ENCODE measurements at places on chromosomes 6 and 20. TPM values are rescaled to one million over a fixed set of nuclear protein-coding genes. Genes with fewer than 3 reads are reported as not detected.

GRCh38 chr6:167517254-167517916 is 192.5 kb downstream of the TTLL2 start:
- DNase-seq = no peak

DNA sequence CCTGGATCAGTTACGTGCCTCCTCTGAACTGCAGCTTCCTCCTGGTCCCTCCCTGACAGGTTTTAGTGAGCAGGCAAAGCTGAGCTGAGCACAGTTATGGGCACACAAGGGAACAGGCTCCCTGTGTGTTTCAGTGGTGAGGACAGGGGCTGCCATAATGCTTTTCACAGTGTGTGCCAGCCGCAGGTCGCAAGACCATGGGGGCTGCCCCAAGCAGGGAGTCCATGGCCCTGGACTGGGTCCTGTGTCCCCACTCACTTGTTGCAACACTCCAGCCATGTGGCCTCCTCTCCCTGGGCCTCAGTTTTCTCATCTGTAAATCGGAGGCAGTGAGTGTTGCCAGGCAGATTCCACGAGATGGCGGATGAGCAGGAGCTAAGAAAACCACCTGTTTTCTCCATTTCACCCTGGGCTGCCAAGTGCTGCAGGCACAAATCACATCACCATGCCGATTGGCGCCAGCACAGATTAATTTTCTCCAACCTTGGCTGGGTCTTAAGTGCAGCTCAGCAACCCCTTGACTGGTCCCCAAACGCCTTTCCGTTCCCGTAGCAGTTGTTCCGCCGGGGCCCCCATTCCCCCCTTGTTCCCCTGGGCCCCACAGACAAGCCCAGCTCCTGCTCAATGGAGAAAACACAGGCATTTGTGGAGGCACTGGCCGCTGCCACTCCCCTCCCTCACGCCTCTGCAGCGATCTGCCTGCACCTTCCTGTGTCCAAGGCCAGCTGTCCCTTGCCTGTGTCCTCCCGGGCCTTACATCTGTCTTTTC is 57.1 kb upstream of the NNAT start:
- DNase-seq = no peak

DNA sequence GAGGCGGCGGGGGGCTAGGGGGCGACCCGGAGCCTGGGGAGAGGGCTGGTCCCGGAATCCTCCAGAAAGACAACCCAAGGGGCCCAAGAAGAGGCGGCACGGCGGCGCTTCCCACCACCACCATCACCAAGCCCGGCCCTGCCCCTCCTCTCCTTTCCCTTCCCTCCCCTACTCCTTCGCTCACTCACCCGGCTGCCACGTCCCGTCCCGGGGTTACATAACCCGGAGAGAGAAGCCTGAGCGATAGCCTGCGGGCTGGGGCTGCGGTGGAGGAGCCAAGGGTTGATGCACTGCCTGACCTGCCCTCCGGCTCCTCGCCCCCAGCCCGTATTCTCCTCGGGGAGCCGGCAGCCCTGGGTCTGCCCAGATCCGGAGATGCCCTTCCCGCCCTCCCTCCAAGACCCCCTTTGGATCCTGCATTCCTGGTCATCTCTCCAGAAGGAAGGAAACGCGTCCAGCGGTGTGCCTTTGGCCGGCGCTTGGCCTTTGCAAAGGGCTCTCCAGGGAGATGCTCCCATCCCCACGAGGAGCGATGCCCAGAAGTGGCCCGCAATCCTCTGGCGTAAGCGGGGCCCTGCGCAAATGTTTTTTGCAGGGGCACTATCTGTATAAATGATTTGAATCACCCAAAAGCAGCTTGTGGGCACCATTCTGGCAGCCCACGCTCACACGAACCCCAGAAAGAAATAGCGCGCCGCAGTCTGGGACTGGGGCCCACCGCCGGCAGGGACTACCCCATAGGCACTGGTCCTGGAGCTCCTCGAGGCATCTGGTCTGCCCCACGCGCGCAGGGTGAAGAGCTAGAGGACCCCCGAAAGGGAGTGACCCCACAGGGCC is 4.6 kb upstream of the CPXM1 start:
- DNase-seq = no peak

DNA sequence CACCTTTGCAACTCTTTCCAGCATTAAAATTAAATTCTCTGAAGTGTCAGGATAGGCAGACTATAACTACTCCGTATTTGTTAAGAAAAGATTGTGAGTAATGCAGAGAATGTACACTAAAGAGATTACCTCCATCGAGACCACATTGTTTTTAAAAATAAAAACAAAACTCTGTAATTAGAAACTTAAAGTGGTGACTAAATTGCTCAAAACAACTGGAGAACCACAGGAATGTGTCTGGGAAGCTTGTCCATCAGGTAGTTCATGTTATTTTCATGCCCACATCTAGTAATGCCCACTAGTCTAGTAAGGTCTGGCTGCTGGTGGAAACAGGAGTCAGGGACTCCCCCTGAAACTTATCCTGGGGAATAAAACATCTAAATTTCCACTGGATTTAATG is 103.0 kb upstream of the FOXQ1 start:
- DNase-seq = no peak

- DNase-seq = no peak
Observed at GRCh38 chr20:1184638-1185315, at the start of gene TMEM74B. Gene TMEM74B (minus strand): TSS chr20:1184981. CDS start chr20:1183801, 1,180 bp downstream.

Gene SIGLEC1
- polyA plus RNA-seq = 0.80 TPM

Gene NOX3
- 2.2 TPM for polyA plus RNA-seq

Gene PRDM1
- 3.5 TPM for polyA plus RNA-seq

Gene FBXO5
- polyA plus RNA-seq = 37.2 TPM

Gene BHLHE23
- not detected for polyA plus RNA-seq

Gene SEL1L2
- polyA plus RNA-seq = not detected

Gene EDEM2
- 18.7 TPM for polyA plus RNA-seq

Gene PBOV1
- not detected for polyA plus RNA-seq
